Hematopoietic multipotent progenitor cell treated with erythropoietin and hydrocortisone succinate and interleukin-3 and kit ligand, for 8 days (in vitro differentiated cells): ENCODE measurements at places on chromosomes 5 and 9.
A peak's percentile ranks its signal among the peaks of the same experiment; 100 is the strongest.

- DNase-seq, result no peak
Measured at GRCh38 chr5:131523500-131524185, 111.4 kb downstream of the RAPGEF6 start.

GRCh38 chr9:134591082-134591571 is 50.5 kb upstream of the COL5A1 start:
- DNase-seq, result no peak

DNA sequence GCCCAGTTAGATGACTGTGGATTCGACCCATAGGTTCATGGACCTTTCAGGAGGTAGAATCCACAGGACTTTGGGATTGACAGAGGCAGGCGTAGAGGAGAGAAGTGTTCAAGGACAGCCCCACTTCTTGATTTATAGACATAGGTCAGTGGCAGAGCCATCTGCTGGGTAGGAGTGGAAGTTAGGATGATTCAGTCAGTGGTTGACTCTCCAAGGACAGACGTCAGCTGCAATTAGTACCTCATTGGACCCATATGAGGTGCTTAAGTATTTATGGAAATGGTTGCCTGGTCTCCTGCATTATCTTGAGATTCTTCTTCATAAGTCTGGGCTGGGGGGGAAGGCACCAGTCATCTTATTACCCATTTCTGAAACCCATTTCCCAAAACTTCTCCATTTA is 70.9 kb downstream of the SH3RF2 start:
- no peak for DNase-seq

DNA sequence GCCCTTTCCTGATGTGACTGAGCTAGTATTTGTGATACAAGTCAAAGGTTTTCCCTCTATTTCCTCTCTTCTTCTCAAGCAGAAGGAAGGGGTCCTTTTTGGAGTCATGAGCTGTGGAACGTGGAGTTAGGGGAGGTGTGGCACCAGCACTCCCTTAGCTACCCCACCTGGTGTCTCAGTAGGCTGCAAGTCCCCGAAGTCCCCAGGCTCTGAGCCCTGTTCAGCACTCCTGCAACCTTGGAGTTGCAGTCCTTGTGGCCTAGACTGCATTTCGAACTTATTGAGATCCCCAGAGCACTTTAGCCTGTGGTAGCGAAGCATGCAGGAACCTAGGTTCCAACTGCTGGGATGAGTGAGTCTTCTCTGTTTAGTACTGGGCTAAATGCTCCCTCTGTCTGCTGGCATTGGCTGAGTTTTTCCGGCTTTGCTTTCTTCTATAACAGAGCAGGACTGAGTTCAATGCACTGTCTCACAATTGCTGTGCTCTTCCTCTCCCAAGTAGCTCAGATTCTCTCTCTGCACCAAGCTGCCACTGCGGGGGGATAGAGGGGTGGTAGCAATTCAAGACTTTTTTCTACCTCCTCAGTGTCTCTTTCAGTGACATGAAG is 600.7 kb upstream of the CDH9 start:
- DNase-seq, result no peak

DNA sequence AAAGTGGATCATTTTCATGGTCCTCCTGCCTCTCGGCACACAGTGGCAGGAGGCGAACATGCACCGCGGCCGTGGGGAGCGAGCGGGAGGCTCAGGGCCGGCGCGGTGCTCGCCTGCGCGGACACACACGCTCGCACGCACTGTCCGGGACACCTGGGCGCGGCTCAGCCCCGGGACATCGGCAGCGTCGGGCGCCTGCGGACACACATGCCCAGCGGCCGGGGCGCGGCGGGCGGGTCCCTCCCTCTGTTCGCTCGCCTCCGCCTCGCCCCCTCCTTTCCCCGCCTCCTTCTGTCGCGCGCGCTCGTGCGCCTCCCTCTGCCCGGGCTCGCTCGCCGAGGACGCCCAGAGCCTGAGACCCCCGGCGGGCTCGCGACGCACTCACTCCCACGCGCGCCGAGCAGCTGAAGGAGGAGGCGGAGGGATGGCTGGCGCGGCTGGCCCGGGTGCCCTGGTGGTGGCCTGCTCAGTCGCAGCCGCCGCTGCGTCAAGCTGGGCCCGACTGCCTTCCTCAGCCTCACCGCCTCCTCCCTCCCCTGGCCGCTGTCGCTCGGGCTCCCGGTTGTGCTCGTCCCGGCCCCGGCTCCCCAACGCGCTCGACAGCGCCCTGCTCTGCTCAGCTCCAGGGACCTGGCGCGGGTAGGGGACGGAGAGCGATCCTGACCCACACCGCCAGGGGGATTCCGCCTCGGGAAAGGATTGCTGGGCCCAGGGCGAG is at the start of gene FRMD3:
Gene FRMD3 (minus strand): TSS at position 230 of the 718 bp plus-strand sequence. CDS start 170 bp downstream, at position 60.
- DNase-seq, result peak; percentile 44

GRCh38 chr9:121373011-121373729 is 3.1 kb upstream of the STOM start:
- peak; percentile 65 for DNase-seq

- no peak for DNase-seq
Measured at GRCh38 chr9:85600675-85601263, 141.0 kb downstream of the AGTPBP1 start.

- DNase-seq, result no peak
Measured at GRCh38 chr5:73591698-73592501, 26.4 kb downstream of the UTP15 start.

- DNase-seq, result no peak
Measured at GRCh38 chr9:37921546-37922300, 17.8 kb upstream of the SLC25A51 start.

DNA sequence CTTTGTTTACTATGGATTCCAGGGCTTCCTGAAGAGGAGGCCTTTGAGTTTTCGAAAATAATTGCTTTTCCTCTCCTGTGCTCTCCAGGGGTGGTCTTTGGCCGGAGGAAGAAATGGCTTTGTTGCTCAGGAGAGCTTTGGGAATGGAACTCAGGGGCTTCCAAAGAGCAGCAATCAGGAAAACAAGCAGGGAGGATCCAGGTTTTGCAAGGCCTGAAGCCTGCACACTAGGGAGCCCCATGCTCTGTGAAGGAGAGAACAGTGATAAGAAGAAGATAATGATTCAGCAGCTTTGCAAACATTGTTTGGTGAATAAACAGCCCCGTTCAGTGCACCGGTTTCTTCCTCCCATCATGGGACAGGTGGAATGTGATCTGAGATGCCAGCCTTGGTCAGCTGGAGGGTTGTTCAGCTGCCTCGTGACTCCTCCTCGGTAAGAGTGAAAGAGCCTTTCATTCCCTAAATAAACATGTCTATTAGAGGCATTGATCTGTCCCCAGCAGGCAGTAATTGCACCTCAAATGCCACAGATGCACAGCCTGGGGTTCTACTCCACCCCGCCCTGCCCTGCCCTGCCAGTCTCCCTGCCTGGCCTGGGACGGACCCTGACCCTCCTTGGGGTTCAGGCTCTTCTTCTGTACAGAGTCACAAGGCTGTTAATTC is 11.5 kb upstream of the ALDH1B1 start:
- peak; percentile 42 for DNase-seq

DNA sequence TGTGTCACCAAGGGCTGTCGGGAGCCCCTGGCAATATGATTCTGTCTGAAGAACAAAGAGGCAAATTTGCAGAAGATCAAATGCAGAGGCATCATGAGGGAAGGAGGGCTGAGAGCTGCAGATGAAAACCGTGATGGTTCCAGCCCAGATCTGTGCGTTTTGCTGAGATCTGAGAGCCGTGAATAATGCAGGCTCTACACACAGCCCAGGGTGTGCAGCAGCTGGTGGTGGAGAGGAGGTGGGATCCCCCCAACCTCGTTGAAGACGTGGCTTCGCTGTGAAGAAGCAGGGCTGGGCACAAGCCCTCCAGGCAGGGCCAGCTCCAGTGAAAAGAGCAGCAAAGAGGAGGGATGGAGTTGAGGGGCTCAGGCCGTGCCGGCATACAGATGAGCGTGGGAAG is 75.5 kb downstream of the TSPAN17 start:
- DNase-seq, result no peak

DNA sequence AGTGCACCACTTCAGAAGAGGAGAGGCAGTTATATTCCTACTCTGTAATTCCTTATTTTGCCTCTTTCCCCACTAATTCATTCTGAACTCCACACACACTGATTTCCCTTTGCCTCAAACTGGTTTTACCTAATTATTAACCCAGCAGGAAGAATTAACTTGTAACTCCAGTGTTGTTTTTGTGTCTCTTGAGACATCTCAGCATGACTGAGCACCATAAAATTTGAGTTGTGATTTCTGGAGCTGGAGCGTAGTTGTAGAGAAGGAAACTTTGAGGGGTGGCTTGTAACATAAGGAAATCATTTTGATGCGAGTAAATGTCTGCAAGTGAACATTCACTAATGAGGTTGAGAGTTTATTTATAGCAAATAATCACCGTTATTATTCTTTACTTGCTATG is 265.2 kb downstream of the TMEM38B start:
- no peak for DNase-seq

DNA sequence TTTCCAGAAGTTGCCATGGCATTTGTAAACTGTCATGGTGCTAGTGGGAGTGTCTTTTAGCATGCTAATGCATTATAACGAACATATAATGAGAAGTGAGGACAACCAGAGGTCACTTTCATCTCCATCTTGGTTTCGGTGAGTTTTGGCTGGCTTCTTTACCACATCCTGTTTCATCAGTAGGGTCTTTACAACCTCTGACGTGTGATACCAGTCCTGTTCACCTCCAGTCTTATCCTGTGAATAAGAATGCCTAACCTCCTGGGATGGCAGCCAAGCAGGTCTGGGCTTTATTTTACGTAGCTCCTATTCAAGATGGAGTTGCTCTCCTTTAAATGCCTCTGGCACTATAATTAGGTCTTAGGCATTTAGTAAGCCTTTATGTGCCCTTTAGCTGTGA is 20.4 kb upstream of the RFK start:
- no peak for DNase-seq

- no peak for DNase-seq
Measured at GRCh38 chr9:109468927-109469326, 29.2 kb downstream of the PTPN3 start.

DNA sequence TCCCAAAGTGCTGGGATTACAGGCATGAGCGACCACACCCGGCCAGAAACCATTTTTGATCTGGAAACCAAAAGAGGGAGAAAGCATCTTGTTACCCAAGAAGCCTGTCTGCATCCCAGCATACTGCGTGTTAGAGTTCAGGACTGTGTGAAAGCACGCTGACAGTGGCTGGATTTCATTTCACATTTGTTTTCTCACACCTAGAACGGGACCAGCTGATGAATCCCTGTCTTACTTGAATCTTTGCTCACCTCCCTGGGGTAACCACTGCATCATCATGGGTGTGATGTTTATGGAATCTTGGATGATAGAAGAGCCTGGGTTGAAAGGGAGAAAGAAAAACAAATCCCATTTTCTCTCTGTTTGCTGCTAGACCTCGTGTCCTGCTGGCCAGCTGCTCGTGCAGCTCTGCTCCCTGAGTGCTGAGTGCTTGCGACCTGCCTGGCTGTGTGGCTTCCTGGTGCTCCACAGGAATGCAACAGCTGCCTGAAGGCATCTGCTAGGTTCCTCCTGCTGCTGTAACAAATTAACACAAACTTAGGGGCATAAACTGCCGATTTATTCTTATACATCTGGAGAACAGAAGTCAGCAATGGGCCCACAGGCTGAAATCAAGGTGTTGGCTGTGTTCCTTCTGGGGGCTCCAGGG is 378.3 kb upstream of the DAP start:
- no peak for DNase-seq

DNA sequence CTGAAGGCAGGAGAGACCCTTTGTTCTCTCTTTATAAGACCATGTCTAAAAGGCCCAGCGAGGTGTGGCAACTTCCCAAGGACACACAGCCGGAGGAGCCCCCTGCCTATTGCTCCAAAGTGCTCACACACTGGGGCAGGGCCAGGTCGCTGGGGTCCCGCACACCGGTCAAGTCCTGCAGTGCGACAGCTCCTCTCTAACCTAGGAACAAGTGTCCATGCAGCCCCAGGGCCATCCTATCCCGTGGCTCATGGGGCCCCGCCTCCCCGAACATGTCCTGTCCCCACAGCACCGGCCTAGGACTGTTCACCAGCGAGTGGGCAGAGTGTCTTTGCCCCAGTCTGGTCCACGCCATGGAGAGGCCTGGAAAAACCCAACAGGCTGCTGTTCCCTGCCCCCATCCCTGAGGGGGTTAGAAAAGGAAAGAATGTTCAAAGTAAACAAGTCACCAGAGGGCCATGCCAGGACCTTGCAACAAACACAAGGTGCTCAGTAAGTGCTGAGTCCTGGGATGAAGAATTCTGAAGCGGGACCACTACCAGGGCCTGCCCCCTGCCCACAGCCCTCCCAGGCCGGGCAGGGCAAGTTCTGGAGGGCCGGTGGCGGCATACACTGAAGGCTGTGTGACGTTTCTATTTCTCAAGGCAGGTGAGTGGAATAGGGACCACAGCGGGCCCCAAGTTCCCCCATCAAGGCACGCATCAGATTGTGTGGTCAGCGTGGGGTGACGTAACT is 938 bp downstream of the NINJ1 start:
- DNase-seq, result peak; percentile 29

DNA sequence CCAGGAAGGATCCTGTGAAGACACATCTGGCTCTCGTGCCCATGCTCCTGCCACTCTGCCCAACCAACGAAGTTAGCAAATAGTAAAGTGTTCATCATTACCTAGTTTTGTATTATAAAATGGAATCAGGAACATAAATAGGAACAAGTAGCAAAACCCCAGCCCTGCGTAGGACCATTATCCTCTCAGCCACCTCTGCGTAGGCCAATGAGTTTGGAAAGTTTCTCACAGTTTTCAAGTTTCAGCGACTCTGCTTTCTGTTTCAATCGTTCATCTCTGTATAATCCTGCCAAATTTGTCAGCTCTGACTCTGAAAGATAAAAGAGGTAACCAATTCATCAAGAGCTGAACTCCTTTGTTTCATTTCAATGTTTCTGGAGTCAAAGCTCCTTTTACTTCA is 10.1 kb upstream of the SPATA24 start:
- no peak for DNase-seq

GRCh38 chr5:36206913-36207312 is 34.8 kb downstream of the NADK2 start:
- DNase-seq, result no peak

DNA sequence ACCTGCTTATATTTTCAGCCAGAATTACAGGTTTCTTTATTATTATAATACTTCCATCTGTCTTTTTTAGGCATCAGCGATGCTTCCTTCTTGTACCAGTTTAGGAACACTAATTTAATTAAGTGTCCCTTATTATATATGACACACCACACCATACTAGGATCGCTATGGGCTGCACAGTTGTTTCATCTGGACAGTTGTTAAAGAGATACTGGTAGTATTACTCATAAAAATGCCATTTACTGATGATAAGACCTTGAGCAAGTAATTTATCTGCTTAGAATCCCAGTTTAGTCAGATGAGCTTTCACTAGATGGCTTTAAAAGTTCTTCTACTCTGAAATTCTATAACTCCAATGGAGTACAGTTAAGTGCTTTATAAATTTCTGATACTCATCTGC is 17.1 kb downstream of the ARSK start:
- no peak for DNase-seq

- no peak for DNase-seq
Measured at GRCh38 chr9:127155314-127155960, 33.0 kb upstream of the ANGPTL2 start.
